ENCODE measurements at places on chromosomes 2 and 18.

- no peak for DNase-seq
Observed at GRCh38 chr18:77054288-77054605, 78.3 kb downstream of the MBP start.

- no peak for DNase-seq
Observed at GRCh38 chr2:34337735-34338134, 738.6 kb upstream of the FAM98A start.

DNA sequence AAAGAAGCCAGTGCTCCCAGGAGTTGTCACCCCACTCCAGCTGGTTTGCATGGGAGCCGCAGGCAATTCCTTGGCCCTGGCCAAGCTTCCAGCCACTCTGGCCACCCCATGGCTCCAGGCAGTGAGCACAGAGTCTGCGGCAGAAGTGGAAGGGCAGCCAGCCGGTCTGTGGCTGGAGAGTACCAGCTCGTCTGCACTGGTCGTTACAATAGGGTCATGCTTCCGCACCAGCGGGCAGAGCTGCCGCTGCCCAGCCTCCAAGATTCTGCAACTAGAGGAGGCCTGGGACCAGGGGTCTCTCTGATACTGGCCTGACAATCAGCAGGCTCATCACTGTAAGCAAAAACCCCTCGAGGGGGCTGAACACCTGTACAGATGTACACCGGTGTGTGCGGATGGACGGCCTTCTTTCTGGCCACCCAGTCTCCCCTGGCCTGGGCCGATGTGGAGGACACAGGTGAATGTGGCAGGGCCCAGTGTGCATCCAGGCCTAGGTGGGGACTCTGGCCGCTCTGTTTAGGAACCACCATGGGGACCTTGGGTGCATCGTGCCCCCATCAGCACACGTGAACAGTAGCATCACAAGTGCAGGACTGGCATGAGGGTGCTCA, 51.9 kb upstream of the ODC1 start:
- DNase-seq, result no peak

DNA sequence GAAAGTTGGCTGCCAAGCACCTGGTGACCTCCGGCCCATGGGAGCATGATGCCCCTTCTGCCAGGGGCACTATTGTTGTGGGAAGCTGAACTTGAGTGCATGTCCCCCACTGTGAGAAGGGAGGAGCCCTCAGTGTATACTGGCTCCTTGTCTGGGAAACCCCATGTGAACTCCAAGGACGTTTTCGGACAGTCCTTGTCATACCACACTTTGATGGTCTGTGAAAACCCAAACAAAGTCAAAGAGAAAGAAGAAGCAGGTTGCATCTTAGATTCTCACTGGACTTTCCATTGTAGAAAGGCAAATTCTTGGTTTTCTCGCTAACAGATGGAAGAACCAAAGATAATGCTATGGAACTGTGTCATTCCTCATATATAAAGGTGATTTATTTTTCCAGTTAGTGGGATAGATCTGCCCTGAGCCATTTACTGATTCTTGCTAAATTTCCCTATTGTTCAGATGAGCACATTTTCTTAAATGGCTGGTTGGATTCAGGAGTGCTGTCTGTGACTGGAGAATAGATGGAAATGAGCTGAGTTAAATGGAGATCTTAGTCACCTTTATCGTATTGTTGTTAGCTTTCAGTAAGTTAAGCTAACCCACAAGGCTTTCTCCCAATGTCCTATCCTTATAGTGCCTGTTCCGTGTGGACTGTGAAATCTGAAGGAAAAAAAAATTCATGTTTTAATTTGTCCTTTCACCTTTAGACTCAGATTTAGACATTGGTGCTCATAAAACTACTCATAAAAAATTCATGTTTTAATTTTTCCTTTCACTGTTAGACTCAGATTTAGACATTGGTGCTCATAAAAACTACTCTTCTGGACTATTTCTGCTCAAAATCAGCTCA, 166.6 kb downstream of the ACTR3 start:
- DNase-seq, result no peak

DNA sequence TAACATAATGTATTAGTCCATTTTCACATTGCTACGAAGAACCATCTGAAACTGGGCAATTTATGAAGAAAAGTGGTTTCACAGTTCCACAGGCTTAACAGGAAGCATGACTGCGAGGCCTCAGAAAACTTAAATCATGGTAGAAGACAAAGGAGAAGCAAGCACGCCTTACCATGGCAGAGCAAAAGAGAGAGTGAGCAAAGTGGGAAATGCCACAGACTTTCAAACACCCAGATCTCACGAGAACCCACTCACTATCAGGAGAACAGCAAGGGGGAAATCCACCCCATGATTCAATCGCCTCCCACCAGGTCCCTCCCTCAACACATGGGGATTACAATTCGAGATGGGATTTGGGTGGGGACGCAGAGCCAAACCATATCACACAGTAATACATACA, 22.5 kb downstream of the PIGN start:
- DNase-seq, result no peak

DNA sequence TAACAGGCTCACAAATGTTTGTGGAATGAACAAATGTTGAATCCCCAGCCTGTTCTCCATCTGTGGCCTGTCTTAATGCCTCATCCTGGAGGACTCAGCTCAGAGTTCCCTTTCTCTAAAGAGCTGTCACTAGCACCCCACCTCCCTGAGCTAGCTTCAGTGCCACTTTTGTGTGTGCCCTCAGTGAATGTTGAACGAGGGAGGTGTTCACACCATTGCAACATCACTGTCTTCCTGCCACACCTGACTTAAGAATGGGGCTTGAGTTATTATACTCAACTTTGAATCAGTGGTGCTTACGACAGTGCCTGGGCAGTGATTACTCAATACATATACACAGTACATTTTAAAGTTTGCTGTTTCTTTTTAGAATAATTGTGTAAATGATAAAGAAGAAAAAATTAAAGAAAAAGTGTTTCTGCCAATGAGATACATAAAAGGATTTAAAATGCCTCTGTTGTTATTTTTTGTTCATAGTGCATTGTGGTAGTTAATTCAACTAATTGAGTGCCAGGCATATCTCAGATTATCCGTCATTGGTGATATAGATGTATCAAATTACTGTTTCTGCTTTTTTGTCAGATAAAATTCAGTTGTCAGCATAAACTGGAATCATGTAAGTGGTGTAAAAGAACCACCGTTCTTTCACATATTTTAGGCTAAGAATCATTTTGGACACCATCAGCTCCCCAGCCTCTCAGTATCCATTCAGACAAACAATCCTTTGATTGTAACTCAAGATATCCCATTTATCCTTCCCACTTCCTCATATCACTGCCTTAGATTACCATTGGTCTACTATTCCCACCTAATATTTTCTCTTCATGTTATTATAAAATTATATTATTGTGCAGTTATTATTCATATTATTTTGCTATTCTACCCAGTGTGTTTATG, 304.7 kb downstream of the PTPRM start:
- DNase-seq, result no peak

- no peak for DNase-seq
Observed at GRCh38 chr2:203934041-203934492, 2.5 kb upstream of the ICOS start.

DNA sequence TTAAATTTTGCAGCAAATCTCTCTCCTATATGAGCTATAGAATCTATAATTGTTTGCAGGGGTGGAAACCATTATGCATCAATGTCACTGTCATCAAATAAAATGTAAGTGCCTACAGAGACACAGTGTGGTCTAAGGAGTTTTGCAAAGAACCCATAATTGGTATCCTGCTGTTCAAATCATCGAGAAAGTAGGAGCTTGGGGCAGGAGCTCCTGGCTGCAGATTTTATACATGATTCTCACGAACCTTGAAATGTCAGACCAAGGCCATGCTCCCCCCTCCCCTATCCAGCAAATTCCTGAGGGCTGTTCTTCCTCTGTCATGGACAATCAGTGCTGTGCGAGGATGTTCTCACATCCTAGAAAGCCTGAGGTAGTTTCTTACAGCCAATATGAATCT, 119.5 kb upstream of the CYRIA start:
- no peak for DNase-seq

Data from 8988T (cell line).